ENCODE measurements at places on chromosomes 5 and 9. TPM values are rescaled to one million over a fixed set of nuclear protein-coding genes. Genes with fewer than 3 reads are reported as not detected.

BARHL1 gene
- total RNA-seq: not detected

CAVIN4 gene
- 1.1 TPM for total RNA-seq

FOXD1 gene
- total RNA-seq: 16.1 TPM

GAPT gene
- total RNA-seq: not detected

MEGF10 gene
- total RNA-seq: 0.91 TPM

HMCN2 gene
- total RNA-seq: 0.23 TPM

LRRC26 gene
- total RNA-seq: not detected

TOR4A gene
- 6.9 TPM for total RNA-seq

PCA3 gene
- total RNA-seq: not detected

CNTFR gene
- not detected for total RNA-seq

ZBTB5 gene
- total RNA-seq: 10.7 TPM

SLIT3 gene
- total RNA-seq: not detected

NDST1 gene
- 28.7 TPM for total RNA-seq

EGFLAM gene
- total RNA-seq: 5.3 TPM

GABRA6 gene
- total RNA-seq: not detected

Measured in A375 (cell line).